ENCODE measurements at places on chromosomes 1 and 21.

DNA sequence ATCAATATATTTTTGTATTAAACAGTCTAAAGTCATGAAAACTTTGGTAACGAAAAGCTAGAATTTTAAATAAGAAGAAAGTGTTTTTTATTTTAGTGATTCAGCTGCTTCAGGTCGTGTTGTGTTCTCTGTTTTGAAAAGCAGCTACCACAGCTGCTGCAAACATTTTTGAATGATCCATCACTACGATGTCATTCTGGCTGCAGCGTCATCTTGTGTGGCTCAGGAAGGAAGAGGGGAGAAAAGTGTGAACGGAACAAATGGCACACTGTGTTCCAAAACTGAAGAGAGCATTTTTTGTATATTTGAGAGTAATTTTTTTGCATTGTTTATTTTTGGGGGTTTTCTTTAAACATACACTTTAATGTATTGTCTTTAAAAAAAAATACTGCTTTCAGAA lies 323.0 kb upstream of the ADGRL2 start:
- DNase-seq = no peak

- DNase-seq = no peak
These were observed 7.0 kb upstream of the GBP6 start for GRCh38 chr1:89356658-89357400.

DNA sequence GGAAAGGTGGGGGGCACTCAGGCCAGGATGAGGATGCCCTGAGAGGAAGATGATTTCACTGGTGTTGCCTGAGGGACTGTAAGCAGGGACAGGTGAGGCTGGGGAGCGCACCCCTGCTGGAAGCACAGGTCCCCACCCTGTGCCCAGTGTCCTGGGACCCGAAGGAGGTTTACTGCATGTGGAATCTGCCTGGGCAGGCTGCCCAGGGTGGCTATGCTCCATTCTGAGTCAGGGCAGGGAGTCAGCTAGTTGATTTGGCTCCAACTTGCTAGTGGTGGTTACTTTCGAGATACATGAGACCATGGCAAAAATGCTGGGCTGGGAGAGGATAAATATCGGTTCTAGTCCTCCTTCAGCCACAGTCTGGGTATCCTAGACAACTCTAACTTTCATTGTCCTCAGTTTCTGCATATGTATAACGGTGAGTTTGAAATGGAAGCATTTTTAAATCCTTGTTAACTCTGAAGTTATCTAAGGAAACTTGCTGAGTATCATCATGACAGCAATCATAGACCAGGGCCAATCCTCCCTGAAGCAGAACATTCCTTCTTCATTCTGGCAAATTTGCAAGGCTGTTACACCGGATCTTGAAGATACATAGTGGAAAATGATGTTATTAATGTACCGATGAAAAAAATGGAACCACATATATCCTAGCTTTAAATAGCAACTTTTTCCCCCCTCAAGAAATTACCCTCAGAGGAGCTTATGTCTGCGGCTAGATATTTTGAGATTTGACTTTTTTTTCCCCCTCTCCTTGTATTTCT lies 7.7 kb downstream of the TLR5 start:
- DNase-seq = no peak

DNA sequence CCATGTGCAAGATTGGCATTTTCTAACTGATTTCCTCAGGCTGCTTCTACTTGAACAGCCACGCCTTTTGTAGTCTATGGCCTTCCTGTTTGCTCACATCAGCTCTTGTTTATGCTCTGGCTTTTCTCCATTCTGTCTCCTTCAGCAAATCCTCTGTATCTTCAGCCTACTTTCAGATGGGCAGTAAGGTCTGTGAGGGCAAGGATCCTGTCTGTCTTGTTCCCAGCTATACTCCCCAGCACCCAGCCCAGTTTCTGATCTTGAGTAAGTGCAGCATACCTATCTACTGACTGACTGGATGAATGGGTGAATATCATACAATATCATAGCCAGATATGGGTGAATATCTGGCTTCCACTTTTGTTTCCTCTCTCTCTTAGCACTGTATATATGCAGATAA lies 438.1 kb downstream of the LMO4 start:
- no peak for DNase-seq

DNA sequence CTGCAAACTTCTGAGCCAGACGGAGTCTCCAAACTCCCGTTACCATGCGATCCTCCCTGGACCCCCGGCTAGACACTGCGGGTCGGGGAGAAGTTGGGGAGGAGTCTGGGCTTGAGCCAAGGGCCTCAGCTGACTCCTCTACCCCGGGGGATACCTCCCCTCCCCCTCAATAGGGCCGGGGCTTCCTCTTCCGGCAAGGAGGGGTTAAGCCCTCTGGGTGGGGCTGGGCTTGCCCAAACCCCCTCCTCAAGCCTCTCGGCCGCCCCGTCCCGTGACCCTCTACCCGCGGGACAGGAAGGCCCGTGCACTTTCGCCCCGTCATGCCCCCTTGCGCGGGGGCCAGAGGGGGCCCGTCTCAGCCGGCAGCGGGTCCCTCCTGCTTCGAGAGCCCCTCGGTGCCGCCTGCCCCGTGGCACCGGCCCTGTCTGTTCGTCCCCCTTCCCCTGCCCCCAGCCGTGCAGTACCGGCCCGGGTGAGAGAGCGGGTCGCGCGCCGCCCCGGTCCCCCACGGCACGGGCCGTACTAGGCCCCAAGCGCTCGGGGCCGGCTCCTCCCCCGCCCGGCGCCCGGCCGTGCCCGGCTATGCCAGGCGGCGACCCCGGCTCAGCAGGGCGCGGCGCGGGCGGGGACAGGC lies 652 bp downstream of the ARL8A start:
- DNase-seq = peak; percentile 46

DNA sequence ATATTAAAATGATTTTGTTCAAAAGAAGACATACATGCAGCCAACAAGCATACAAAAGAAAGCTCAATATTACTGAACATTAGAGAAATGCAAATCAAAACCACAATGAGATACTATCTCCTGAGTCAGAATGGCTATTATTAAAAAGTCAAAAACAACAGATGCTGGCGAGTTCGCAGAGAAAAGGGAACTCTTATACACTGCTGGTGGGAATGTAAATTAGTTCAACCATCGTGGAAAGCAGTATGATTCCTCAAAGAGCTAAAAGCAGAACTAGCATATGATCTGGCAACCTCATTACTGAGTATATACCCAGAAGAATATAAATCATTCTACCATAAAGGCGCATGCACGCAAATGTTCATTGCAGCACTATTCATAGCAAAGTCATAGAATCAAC lies 126.0 kb upstream of the HMCN1 start:
- no peak for DNase-seq

- no peak for DNase-seq
These were observed 29.5 kb upstream of the SLFNL1 start for GRCh38 chr1:41051022-41051421.

GRCh38 chr1:209387969-209388329 lies 195.6 kb upstream of the CAMK1G start:
- no peak for DNase-seq

- no peak for DNase-seq
These were observed 27.8 kb upstream of the CYP4A11 start for GRCh38 chr1:46969014-46969619.

DNA sequence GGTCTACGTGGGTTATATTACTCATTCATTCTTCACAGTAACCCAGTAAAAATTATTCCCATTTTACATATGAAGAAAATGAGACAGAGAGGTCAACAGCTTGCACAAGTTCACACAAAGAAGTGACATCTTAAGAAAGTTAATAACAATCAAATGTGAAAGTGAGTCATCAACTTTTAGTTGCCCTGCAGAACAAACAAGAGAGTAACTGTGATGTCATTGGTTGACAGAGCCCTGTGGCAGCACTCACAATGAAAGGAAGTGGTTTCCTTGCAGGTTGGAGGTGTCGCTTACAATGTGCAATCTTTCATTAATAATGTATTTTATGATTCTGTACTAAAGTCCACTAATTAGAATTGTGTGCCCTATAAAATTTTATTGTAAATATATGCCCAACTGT lies 369.6 kb downstream of the RYR2 start:
- no peak for DNase-seq

- DNase-seq = no peak
These were observed 932.8 kb downstream of the TTLL7 start for GRCh38 chr1:83065952-83066727.

GRCh38 chr1:199758626-199759255 lies 268.8 kb upstream of the NR5A2 start:
- DNase-seq = no peak

- DNase-seq = no peak
These were observed 25.1 kb upstream of the RUNX3 start for GRCh38 chr1:24955161-24955560.

GRCh38 chr1:58783090-58783992 lies 506 bp downstream of the JUN start:
- DNase-seq = peak; percentile 78

DNA sequence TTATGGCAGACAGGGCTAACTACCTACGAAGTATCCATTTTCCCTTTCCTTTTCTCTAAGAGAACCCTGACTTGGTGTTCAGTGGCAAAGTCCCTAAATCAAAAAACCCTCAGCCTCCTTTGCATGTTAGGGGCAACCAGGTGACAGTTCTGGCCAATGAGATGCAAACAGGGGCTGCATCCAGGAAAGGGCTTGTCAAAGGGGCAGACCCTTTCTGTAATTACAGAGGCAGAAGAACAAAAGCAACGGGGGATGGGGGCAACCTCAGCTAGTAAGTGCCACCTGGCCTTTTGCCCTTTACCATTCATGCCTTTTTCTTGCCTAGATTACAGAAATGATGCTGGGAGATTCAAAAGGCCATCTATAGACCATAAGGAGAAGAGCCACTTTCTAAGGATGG lies 34.4 kb downstream of the GLUL start:
- no peak for DNase-seq

DNA sequence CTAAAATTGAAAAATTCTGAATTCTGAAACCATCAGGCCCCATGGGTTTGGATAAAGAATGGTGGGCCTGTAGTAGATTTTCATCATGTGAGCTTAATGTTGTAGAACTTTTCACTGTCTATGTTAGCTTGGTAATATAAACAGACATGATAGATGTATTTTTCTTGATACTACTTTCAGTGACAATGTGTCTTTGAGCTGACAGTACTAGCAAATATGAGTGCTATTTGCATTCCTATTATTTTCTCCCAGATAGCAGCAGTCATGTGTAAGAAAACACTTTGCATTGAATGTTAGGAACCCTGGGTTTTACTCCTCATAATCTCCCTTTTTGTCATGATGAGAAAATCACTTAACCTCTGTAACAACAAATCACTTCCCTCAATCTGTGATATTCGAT lies 18.1 kb downstream of the KMO start:
- DNase-seq = no peak

- peak; percentile 78 for DNase-seq
These were observed 18.8 kb downstream of the LAMB3 start for GRCh38 chr1:209633335-209633997.

DNA sequence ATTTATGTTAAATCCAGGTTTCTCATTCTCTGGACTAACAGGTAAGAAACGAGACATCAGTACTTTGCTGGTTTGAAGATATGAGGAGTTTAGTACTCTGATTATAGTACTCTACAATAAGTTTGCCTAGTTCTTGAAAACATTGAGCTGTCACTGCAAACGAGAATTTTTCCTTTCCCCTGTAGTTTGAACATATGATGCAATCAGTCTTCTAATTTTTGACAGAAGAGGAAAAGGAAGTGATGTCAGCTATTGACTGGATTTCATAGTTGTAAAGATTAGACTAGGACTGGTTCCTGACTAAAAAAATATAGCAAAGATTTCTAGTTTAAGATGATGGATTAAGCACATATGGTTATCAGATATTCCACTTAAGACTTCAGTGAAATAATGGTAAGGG lies 461.9 kb downstream of the LRRIQ3 start:
- no peak for DNase-seq

GRCh38 chr1:228071839-228072657 lies 10.5 kb upstream of the ARF1 start:
- peak; percentile 21 for DNase-seq

DNA sequence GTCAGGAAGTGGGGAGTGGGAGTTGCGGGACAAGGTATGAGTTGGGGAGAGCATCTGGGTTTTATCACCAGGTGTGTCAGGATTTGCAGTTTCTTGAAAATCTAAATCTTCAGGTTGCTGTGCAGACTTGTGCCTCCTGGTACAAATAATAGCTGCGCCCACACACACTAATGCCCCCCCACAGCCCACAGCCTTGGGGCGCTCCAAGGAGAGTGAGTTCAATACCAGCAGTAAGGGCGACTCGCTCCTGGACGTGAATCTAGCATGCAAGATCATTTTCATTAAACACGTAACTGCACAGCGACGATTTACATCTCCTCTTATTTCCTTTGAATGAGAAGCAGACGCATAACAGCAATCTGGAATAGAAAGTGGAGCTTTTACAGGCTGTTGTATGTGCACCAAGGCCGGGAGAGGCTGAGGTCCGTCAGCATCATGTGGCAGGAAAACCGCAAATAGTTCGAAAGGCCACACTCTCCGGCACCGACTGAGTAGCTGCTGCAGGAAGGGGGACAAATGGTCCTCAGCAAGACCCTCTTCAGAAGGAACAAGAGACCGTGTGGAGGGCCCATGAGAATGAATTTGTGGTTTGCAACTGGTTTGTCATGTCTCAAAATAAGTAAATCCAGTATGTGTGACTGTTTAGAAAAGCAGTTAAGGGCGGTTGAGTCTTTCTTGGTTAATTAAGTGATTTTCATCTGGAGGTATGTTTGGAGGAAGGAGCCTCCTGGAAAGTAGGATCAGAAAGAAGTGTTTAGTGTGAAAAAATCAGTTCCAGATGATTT lies 439.5 kb downstream of the SMYD3 start:
- no peak for DNase-seq

DNA sequence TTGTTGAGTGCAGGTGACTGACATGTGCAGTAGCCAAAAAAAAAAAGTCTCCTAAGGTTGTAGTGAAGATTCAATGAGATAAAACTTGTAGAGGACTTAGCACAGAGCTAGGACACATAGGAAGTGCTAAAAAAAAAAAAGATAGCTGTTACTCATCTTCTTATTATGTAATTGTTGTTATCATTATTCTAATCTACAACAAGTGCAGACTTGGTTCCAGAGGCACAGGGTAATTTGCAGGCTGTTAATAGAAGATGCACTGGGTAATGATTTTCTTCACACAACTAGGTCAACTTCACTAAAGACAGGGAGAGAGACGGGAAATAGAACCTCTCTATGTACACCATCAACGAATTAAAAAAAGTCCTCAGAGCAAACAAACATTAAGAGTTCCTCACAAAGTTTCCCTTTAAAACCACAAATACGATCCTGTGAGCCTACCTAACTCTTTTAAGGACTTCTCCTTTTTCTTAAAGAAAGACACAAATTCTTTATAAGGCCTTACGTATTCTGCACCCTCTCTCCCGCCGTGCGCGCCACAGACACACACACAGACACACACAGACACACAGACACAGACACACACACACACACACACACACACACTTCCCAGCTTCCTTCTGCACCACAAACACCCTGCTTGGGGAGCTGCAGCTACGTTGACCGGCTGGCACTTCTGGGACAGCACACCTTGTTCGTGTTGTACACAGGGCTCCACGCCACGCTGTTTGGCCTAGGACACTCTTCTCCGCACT lies 49.8 kb upstream of the GADD45A start:
- DNase-seq = no peak

DNA sequence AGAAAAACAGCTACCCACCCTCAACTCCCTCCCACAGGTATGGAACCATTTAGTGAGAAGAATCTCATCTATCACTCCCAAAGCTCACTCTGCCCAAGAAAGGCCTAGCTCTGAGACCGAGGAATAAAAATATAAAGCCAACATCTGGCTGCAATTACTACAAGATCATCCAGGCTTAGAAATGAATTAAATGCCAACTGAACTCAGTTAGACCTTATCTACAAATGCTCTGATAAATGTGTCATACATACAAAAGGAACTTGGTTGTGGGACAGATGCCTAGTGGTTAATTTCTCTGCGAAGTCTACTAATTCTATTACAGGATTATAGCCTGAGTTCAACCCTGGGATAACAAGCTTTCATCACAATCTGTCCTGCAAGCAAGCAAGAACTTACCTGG lies 6.7 kb downstream of the ADIPOR1 start:
- DNase-seq = no peak

All from RPMI8226 (cell line).